ENCODE measurements at places on chromosomes 1 and 21.

DNA sequence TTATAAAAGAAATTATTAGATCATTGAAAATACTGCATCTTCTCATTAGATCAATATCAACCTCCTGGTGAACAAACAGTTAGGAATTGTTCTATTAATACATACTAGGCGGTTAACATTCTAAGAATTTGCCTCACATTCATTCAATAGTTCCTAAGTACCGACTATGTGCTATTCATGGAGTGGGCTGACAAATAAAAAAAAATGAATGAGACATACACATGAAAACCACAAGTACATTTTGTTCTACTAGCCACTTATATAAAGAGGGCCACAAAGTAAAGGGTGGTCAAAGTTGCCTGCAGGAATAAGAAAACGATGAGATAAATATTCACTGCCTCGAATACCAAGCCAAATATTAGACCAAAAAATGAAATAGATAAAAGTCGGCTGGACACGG lies 294.4 kb downstream of the SDCCAG8 start:
- no peak for DNase-seq

- DNase-seq = peak; percentile 76
Measured at GRCh38 chr1:212188599-212189351, 96.4 kb upstream of the PPP2R5A start.

DNA sequence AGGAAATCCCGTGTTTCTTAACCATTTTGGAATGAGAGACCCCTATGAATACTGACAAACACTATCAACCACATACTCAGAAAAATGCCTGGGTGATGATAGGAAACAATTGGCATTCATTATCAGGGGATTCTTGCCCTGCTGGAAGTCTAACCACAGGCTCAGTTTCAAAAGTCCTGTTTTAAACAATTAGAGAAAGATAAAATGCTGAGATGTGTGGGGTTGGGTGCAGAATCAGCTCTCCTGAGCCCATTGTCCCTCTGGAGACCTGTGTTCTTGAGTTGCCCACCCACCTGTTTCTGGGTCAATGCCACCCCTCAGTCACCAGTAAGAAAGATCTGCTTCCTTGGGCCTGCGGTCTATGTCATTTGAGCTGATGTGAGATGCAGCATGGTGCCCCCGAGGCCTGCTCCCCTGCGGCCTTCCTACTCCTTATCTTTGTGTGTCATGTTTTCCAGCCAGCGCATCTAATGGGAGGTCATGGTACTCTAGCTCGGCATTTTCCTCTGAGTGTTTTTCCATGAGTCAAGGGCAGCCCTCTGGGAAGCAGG lies 130.3 kb upstream of the PLXNA2 start:
- DNase-seq = no peak

DNA sequence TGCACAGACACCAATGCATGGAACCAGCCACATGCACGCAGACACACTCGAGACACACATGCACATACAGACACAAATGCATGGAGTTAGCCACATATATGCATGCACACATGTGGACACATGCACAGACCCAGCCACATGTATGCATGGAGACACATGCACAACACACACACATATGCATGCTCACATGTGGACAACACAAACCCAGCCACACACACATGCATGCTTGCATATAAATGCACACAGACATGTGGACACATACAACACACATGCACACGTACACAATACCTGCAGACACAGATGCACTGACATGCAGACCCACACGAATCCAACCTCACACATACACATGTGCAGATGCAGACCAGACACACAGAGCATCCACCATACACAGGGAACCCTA lies 31.1 kb downstream of the WNT9A start:
- DNase-seq = no peak

DNA sequence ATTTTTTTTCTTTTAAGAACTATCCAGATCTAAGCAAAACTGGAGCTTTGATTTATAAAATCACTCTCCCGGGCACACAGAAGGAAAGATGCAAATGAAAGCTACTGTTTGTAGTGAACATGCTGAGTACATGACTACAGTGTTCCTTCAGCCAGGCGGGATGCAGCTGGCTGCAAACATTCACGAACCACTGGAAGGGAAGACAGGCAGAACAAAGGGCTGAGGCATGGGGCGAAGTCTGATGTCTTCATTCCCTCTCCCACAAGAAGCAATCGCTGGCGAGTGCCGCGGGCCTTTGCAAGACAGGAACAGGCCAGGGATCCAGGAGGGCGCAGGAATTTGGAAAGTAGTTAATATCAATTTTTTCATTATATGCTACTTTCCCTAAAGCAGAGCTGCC lies 257.9 kb upstream of the AJAP1 start:
- DNase-seq = no peak

All from activated CD8-positive, alpha-beta memory T cell treated with anti-CD3 and anti-CD28 coated beads, Interleukin-2, amount 10 ng/mL, durations not matched to agents 7 days and 5 days (primary cell).